ENCODE measurements at places on chromosomes 7 and 10. TPM values are rescaled to one million over a fixed set of nuclear protein-coding genes. Genes with fewer than 3 reads are reported as not detected.

Gene SRRM3
- not detected for total RNA-seq

Gene RBP4
- total RNA-seq, result not detected

Gene SPDYE6
- total RNA-seq, result not detected

GRCh38 chr7:78634093-78634492, 819.4 kb downstream of the MAGI2 start:
- H3K27ac ChIP-seq, result no peak overlapping the region
- H3K4me3 ChIP-seq, result no peak overlapping the region

GRCh38 chr7:105807448-105807762, 69.0 kb downstream of the ATXN7L1 start:
- H3K27ac ChIP-seq, result no peak overlapping the region
- DNase-seq, result no peak
- H3K27me3 ChIP-seq, result no peaks in the 10 kb centered on the region
- H3K36me3 ChIP-seq, result no peaks in the 10 kb centered on the region
- H3K4me3 ChIP-seq, result no peak overlapping the region

Gene OR2A42
- not detected for total RNA-seq

GRCh38 chr7:110775046-110775445, 315.9 kb upstream of the LRRN3 start:
- DNase-seq, result no peak
- H3K27me3 ChIP-seq, result no peaks in the 10 kb centered on the region
- no peaks in the 10 kb centered on the region for H3K36me3 ChIP-seq
- H3K27ac ChIP-seq, result no peak overlapping the region

DNA sequence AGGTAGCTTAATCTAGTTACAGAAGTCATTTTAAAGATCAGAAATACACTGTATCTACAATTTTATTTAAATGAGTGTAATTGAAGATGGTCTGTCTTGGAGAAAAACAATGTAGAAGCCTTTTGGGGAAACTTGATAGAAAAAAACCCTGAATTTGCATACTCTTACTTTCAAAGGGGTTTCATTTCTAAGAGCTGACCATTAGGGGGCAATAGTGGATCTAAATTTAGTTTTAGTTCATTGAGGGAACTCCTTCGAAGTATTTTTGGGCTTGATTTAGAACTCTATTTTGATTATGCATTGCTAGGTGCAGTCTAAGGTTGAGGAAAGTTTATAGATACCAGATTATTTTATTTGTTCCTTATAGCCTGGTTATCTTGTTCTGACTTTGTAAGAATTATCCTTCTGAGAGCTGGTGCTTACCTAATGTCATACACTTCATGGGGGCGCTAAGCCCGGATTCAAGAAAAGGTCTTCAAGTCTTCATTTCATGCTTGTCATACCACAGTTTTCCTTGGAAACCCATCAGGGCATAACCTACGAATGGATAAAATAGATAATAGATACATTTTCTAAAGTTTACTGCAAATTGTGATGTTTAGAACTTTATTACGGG, 69.1 kb upstream of the MXI1 start:
- H3K27ac ChIP-seq, result no peak overlapping the region
- DNase-seq, result no peak
- peaks cover 54% of the 10 kb centered on the region for H3K4me1 ChIP-seq
- no peak overlapping the region for H3K4me3 ChIP-seq

- H3K4me1 ChIP-seq, result no peaks in the 10 kb centered on the region
- peaks cover 73% of the 10 kb centered on the region for H3K36me3 ChIP-seq
- no peak overlapping the region for H3K4me3 ChIP-seq
Measured at GRCh38 chr7:128755819-128756476, 16.8 kb downstream of the CALU start.

- no peak overlapping the region for H3K27ac ChIP-seq
- no peak overlapping the region for H3K4me3 ChIP-seq
- peak; percentile 80 for DNase-seq
- H3K36me3 ChIP-seq, result peaks cover 57% of the 10 kb centered on the region
Measured at GRCh38 chr10:132359305-132360040, 27.5 kb downstream of the LRRC27 start.

DNA sequence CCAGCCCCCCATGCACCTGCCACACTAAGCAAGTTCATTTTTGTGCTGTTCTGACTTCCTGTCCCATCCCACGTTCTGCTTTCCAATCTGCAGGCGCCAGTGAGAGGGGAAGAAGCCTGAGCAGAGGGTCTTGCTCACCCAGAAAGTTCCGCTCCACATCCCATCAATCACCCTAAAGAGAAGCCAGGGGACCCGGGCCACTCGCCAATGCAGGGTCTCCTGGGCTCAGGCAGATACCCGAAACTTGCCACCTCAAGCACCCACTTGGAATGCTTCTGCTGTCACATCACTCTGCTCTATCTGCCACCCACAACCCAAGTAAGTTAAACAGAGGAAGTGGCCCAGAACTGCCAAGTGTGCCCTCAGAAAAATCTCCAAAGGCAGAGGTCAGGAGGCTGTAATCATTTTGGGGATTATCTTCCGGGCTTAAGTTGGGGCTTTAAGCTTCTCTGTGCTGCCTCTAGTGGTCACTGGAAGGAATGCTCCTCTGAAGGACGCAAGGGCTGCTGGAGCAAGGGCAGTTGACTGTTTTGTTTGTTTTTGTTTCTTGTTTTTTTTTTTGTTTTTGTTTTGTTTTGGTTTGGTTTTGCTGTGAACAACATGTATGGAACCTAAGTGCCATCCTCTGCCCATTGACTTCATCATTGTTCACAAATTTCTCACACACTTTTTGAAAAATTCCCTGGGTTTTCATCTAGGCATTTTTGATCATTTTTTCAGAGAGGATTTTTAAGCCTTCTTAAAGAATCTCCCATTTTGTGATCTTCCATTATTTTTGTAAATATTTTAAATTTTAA, 25.5 kb downstream of the PRR15 start:
- no peaks in the 10 kb centered on the region for H3K27me3 ChIP-seq
- H3K36me3 ChIP-seq, result no peaks in the 10 kb centered on the region
- H3K4me1 ChIP-seq, result no peaks in the 10 kb centered on the region
- DNase-seq, result no peak
- no peak overlapping the region for H3K4me3 ChIP-seq
- no peak overlapping the region for H3K27ac ChIP-seq

Gene SLC25A40
- 70.4 TPM for total RNA-seq

- no peak for DNase-seq
- H3K27ac ChIP-seq, result no peak overlapping the region
- H3K36me3 ChIP-seq, result no peaks in the 10 kb centered on the region
Measured at GRCh38 chr10:103781329-103782061, 73.9 kb downstream of the SH3PXD2A start.

DNA sequence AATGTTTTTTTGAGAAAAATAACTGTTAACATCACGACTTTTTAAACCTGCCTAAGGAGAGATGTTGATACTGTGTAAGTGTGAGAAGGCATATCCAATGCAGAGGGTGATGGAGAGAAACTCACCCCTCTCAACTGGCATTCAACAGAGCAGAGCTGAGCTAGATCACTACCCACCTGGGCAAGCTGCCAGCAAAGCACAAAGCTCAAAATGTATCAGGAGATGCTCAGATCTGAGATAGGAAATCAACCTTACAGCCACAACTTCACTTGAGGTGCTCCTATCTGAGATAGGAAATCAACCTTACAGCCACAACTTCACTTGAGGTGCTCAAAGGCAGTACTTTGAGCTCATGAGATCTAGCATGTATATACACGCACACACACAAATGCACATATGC, 151.5 kb upstream of the PDE1C start:
- no peak overlapping the region for H3K27ac ChIP-seq
- no peak overlapping the region for H3K4me3 ChIP-seq
- H3K27me3 ChIP-seq, result no peaks in the 10 kb centered on the region
- no peaks in the 10 kb centered on the region for H3K36me3 ChIP-seq
- H3K4me1 ChIP-seq, result no peaks in the 10 kb centered on the region
- no peak for DNase-seq

GRCh38 chr10:45420453-45421192, 46.6 kb downstream of the ALOX5 start:
- no peaks in the 10 kb centered on the region for H3K27me3 ChIP-seq
- DNase-seq, result peak; percentile 90
- peak overlapping the region; percentile 94 for H3K27ac ChIP-seq
- peak overlapping the region; percentile 55 for H3K4me3 ChIP-seq
- peaks cover 31% of the 10 kb centered on the region for H3K4me1 ChIP-seq

GRCh38 chr7:157561523-157561785, 224.7 kb downstream of the DNAJB6 start:
- H3K4me1 ChIP-seq, result no peaks in the 10 kb centered on the region
- no peaks in the 10 kb centered on the region for H3K36me3 ChIP-seq
- no peak overlapping the region for H3K4me3 ChIP-seq
- H3K27me3 ChIP-seq, result no peaks in the 10 kb centered on the region
- H3K27ac ChIP-seq, result no peak overlapping the region

DNA sequence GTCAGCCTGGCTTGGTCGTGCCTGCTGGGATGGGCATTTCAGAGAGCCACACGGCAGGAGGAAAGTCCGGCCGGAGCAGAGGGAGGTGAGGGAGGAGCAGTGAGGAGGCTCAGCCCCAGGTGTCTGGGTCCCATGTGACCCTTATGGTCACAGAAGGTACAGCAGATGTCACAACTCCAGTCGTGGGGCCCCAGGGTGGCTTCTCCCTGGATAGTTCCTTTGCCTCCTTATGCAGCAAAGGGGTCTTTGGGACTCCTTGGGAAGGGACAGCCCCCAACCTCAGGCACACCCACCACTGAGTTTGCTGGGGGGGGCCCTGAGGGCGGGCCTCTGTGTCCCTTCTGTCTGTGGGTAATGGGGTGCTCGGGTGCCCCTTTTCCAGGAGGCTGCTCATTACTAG, 19.6 kb upstream of the PRKAG2 start:
- peaks cover 19% of the 10 kb centered on the region for H3K27me3 ChIP-seq
- no peak overlapping the region for H3K4me3 ChIP-seq
- H3K4me1 ChIP-seq, result no peaks in the 10 kb centered on the region
- peak; percentile 53 for DNase-seq
- H3K36me3 ChIP-seq, result no peaks in the 10 kb centered on the region
- H3K27ac ChIP-seq, result no peak overlapping the region

DNA sequence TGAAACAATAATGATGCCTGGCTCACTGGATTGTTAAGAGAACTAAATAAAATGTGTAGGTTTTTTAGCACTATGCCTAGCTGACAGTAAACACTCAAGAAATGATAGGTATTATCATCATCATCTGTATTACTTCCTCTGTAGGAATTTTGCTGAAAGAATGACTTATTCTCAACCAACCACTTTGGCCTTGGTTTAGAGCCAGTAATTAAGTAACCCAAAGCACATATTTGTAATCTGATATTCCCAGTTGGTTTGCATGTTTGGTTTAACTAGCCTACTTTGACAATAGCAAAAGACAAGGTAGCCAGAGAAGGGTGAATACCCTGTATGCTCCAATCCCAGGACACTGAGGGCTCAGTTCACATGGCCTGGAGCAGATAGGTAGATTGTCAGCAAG, 34.4 kb downstream of the BCAP29 start:
- H3K27ac ChIP-seq, result no peak overlapping the region
- no peaks in the 10 kb centered on the region for H3K4me1 ChIP-seq
- H3K36me3 ChIP-seq, result peaks cover 64% of the 10 kb centered on the region
- no peaks in the 10 kb centered on the region for H3K27me3 ChIP-seq
- no peak overlapping the region for H3K4me3 ChIP-seq

Data from spleen (tissue), 13 donors.